ENCODE measurements at places on chromosomes 12 and 14.
A peak's percentile ranks its signal among the peaks of the same experiment; 100 is the strongest.

DNA sequence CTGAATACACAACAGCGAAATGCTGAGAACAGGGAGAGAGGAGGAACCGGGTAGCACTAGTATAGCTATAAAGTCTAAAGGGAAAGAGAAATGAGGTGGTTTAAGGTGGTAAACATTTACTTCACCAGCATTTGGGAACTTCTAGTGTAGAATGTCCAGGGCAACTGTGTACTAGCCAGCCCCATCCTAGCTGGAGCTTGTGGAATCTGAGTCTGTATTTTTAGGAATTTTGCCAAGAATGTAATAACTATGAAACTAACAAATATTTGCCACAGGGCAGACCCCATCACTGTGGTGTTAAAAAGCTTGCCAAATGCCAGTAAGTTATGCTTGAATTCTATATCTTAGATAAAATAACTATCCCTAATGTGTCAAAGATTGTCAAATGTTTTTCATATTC is 398.9 kb upstream of the MIS18BP1 start:
- DNase-seq = no peak

GRCh38 chr14:45686771-45687170 is 433.8 kb upstream of the MIS18BP1 start:
- DNase-seq = no peak

GRCh38 chr14:24806061-24806678 is 172.2 kb upstream of the GZMB start:
- peak; percentile 20 for DNase-seq

DNA sequence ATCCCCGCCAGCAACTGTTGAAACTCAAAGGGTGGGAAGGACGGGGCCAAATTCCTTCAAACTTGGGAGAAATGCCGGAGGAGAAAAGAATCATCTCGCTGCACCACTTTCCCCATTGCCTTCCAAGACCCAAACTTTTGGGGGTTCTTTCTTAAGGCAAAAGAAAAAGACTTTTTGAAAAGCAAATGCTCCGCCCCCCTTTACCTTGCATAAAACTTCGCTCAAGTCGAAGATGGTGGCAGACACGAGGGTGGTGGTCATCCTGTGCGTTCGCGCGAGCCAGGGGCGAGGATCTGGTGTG is 239 bp downstream of the ZFP36L1 start:
- no peak for DNase-seq

GRCh38 chr14:90126260-90126659 is 64.5 kb downstream of the KCNK13 start:
- no peak for DNase-seq

DNA sequence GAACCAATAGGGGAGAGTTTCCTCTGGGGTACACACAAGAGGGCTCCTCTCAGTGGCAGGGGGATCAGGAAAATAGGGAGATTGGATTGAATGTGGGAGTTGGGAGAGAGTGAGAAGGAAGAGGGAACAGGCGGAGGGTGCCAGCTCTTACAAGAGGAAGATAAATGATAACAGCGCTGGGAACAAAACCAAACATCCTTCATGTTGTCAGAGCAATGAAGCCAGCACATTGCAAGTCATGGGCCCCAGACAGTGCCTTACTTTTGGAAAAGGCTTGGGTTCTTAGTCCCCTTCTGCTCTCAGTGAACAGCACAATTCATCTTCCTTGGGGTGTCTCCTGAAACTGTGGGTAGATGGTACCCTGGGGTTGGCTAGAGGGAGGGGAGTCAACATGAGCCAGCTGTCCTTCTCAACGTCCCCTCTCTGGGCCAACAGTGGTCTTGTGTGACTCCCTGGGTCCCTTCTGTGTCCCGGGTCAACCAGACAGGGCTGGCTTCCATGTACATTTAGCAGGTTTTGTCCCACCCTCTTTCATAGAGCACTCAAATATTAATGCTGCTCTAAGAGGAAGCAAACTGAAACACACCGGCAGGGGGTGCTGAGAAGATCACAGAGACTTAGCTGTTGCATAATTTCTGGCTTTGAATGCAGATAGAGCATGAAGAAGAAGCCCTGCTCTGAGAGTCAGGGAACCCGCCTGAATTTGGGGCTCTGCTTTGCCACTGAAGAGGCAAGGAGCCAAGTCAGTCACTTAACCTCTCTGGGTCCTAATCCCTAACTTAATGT is 138.5 kb downstream of the ESRRB start:
- no peak for DNase-seq

- DNase-seq = no peak
Observed at GRCh38 chr12:120592121-120593049, 11.2 kb upstream of the POP5 start.
